ENCODE measurements at places on chromosomes 3 and 15.

DNA sequence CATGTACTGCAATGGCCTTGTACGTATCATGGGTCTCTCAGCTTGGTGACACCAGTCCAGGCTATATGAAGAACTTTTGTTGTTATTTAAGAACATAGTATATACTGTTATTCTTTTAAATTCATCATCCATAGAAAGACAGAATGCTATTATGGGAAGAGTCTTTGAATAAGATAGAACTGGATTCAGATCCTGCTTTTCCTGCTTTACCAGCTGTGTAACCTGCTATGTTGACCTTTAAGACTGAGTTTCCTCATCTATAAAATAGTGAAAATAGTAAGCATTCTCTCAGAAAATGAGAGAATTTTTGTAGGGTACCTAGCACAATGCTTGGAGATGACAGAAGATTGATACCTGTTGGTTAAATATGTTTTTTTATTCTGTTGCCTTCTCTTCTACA lies 204.1 kb upstream of the TBL1XR1 start:
- DNase-seq = no peak

DNA sequence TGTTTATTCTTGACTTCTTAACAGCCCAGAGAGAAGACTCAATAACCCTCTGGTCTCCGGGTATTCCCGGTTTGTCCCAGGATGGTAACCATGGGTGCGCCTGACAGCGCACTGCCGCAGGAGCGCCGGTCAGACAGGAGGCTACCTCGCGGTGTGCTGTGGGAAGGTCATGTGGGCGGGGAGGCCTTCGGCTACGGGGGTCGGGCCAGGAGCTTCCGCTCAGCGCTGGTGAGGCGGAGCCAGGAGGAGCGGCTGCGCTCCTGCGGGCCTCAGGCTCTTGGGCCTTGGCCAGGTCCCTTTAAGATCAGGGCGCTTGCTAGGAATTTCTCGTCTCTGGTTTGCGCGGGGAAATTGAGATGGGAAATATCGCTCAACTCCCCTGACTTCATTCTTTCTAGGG lies 182.3 kb upstream of the NDN start:
- no peak for DNase-seq

GRCh38 chr15:25939122-25939521 lies 76.0 kb upstream of the ATP10A start:
- no peak for DNase-seq

DNA sequence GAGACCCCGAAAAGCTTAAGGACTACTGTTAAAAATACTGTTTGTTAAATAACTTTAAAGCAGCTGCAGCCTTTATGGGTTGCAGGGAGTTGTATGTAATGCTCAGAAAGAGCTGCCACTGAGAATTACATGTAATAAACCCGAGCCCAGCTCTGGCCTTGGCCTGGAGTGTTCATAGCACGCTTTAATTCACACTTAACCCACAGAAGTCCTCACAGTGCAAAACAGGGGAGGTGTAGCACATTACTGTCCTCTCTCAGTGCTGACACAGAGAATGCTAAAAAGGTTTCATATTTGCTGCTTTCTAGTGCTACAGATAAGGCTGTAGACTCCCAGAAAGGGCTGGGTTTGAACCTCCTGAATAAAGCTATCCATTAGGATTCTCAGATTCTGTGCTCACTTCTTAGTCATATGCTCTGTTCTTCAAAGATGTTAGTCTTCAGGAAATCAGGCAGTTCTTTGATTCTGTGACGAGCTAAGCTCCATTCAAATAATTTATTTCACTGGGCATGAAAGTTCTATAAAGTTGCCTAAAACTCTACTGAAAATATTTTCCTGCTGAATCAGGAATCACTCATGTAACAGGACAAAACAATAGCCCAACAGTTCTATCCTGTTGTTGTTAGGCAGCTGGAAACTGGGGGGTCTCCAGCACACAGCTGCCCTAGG lies 108.0 kb downstream of the SENP2 start:
- DNase-seq = no peak

DNA sequence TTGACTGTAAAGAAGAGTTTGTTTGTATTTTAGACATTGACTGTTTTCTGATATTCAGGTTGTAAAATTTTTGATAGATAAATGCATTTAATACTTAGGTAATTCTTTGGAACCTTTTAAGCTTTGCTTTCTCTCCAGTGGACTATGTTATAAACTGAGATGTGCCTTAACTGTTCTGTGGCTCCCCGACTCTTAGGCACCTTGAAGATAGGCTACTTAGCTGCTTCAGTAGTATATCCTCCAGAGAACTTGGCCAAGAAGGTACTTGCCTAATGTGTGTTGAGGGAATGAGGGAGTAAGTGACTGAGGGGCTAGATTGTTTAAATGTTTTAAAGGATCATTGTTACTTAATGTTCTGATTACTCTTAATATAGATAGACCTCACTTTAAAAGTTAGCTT lies 141.3 kb upstream of the LRRFIP2 start:
- no peak for DNase-seq

- DNase-seq = no peak
These were observed 193.2 kb upstream of the ZNF385D start for GRCh38 chr3:21944251-21944650.

DNA sequence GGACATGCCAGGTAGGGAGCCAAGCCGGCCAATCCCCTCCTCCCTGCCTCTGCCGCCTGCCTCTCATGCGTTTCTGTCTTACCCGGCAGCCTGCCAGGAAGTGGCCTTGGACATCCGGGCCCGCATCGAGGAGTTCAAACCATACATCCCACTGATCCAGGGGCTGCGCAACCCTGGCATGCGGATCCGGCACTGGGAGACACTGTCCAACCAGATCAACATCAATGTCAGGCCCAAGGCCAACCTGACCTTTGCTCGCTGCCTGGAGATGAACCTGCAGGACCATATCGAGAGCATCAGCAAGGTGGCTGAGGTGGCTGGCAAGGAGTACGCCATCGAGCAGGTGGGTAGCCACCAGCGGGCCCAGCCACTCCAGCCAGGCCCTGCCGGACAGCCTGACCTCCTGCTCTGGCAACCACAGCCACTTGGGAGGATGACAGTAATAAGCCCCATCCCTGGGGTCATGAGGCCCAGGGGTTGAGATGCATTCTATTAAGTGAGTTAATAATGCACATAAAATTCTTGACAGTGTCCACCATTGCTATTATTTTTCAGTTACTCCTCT lies 37.3 kb downstream of the DNAH1 start:
- DNase-seq = no peak

- peak; percentile 86 for DNase-seq
These were observed 136.9 kb upstream of the TOPAZ1 start for GRCh38 chr3:44104668-44105321.

DNA sequence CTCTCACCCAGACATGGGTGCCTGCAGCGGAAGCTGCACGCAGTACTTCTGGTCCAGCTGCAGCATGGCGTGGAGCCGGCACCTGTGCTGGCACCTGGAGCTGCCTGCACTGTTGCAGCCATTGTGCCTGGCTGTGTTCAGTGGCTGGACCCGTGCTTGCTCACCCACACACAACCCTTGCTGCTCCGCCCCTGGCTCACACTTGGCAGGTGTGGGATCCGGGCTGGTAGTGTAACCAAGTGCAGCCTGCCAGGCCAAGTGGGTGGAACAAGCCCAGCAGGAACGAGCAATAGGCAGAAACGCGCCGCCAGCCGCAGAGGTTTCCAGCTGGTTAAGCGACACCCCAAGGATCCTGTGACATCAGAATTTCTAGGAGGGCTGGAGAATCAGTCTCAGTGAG lies 11.2 kb upstream of the SCAPER start:
- no peak for DNase-seq

- peak; percentile 88 for DNase-seq
These were observed 8.1 kb downstream of the B2M start for GRCh38 chr15:44719293-44719999.

- DNase-seq = no peak
These were observed 30.6 kb downstream of the CYP19A1 start for GRCh38 chr15:51307811-51308210.

- DNase-seq = peak; percentile 31
These were observed 375.1 kb downstream of the PTPRG start for GRCh38 chr3:61936344-61936937.

DNA sequence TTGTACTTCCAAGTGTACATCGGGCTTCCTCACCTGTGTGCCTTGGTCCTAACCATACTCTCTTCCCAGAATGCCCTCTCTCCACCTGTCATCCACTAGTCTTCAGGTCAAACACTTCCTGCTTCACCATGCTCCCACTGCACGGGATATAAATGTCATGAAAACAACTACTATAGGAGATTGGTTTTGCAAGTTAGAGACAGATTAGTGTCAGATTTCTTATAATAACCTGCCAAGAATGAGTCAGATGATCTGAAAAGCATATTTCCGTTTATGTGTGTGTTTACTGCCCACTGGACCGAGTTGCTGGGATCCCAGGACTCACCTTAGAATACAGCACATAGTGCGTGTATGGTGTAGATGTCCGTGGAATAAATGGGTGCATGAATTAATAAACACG lies 21.4 kb downstream of the PLA1A start:
- DNase-seq = no peak

DNA sequence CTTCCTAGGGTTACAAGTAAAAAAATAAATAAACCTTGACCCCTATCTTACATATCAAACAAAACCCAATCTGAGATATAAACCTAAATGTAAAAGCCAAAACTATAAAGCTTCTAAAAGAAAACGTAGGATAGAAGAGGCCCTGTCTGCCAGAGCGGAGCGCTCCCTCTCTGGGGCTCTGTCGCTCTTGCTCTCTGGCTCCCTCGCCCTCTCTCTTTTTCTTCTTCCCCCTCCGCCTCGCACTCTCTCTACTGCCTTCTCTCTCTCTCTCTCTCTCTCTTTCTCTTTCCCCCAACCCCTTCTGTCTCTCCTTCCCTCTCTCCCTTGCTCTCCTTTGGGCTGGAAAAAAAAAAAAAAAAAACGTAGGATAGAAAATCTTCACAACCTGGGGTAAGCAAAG lies 21.6 kb downstream of the RYK start:
- DNase-seq = no peak

GRCh38 chr3:148735597-148735996 lies 37.9 kb downstream of the AGTR1 start:
- DNase-seq = no peak

GRCh38 chr3:71723452-71724170 lies 1.6 kb downstream of the EIF4E3 start:
- peak; percentile 82 for DNase-seq

DNA sequence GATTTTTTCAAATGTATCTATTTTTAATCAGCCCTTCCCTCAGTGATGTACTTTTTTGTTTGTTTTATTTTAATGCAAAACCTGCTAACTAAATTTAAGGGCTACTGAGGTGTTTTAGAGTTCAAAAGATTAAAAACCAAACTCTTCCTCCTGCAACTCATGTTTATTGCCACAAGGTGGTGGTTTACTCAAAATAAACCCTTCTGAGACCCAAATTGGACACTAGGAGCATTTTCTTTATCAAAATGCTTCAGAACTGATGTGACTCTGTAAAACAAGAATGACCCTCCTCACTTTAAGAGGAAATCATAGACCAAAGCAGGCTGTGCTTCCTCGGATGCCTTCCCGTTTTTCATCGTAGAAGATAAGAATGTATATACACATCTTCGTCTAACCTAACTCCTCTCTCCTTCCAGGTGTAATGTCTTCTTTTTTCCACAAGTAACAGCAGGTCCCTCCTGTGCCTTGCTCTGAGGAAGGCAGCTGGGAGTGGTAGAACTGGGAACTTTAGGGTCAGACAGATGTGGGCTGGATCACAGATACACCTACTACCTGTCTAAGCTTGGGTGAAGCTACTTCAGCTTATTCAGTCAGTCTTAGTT lies 2.9 kb upstream of the NME9 start:
- peak; percentile 25 for DNase-seq

DNA sequence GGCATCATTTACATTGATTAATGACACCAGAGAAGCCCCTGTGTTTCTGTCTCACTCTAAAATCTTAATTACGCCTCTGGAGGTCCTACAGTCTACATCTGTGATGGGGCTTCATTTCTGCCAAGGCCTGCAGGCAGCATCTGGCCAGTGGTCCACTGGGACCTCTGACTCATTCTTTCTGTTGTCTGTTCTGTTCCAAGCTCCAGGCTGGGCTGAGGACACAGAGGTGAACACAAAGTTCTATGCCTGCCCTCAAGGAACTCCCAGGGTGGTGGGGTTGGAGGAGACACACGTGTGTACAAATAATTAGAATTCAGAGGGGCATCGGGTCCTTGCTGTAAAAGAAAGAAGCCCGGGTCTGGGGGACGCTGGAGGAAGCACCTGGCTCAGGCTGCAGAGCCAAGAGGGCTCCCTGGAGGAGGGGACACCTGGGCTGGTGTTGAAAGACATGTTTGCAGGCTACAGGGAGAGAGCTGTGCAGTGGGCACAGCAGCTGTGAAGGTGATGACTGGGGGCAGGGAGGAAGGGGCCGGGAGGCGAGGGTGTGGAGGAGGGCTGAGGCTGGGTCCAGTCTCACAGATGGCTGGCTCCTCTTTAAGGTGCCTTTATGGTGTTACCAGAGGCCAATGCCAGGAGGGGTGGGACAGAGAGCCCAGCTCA lies 103.3 kb upstream of the PRR23E start:
- no peak for DNase-seq

- DNase-seq = no peak
These were observed 86.1 kb downstream of the ADAMTS17 start for GRCh38 chr15:100255644-100256043.

DNA sequence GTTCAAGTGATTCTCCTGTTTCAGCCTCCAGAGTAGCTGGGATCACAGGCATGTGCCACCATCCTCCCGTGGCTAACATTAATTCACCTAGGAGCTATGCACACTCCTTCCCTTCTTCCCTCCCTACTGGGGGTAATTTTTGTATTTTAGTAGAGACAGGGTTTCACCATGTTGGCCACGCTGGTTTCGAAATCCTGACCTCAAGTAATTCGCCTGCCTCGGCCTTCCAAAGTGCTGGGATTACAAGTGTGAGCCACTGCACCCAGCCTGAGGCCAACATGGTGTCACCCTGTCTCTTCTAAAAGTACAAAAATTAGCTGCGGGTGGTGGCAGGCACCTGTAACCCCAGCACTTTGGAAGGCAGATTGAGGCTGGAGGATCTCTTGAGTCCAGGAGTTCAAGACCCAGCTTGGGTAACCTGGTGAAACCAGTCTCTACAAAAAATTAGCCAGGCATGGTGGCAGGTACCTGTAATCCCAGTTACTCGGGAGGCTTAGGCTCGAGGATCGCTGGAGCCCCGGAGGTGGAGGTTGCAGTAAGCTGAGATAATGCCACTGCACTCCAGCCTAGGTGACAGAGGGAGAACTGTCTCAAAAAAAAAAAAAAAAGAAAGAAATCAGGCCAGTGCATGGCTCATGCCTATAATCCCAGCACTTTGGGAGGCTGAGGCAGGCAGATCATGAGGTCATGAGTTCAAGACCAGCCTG lies 6.1 kb downstream of the RNU5B-1 start:
- DNase-seq = no peak

- DNase-seq = no peak
These were observed 100.9 kb upstream of the ROBO2 start for GRCh38 chr3:76938962-76939361.

- no peak for DNase-seq
These were observed 159.1 kb downstream of the TIGIT start for GRCh38 chr3:114452937-114453336.

- no peak for DNase-seq
These were observed 306.8 kb downstream of the NTRK3 start for GRCh38 chr15:87949575-87950223.
